ENCODE measurements at places on chromosomes 3 and 15. TPM values are rescaled to one million over a fixed set of nuclear protein-coding genes. Genes with fewer than 3 reads are reported as not detected.

SLC6A20 gene
- not detected for total RNA-seq

THAP10 gene
- total RNA-seq, result 4.5 TPM

PLSCR4 gene
- 43.8 TPM for total RNA-seq

IGSF11 gene
- not detected for total RNA-seq

P2RY12 gene
- total RNA-seq, result not detected

PLD1 gene
- 36.4 TPM for total RNA-seq

GOLGA6B gene
- not detected for total RNA-seq

UCN2 gene
- not detected for total RNA-seq

BFSP2 gene
- not detected for total RNA-seq

NTRK3 gene
- not detected for total RNA-seq

RRP9 gene
- 38.9 TPM for total RNA-seq

RTP1 gene
- total RNA-seq, result not detected

LYSMD2 gene
- total RNA-seq, result 25.6 TPM

VPS33B gene
- total RNA-seq, result 8.2 TPM

GNAI2 gene
- 665 TPM for total RNA-seq
